ENCODE measurements at places on chromosomes 16 and 17.

GRCh38 chr16:19861133-19861532 is 23.5 kb downstream of the GPRC5B start:
- DNase-seq, result no peak

- no peak for DNase-seq
Measured at GRCh38 chr17:75816693-75817092, 27.5 kb downstream of the UNC13D start.

DNA sequence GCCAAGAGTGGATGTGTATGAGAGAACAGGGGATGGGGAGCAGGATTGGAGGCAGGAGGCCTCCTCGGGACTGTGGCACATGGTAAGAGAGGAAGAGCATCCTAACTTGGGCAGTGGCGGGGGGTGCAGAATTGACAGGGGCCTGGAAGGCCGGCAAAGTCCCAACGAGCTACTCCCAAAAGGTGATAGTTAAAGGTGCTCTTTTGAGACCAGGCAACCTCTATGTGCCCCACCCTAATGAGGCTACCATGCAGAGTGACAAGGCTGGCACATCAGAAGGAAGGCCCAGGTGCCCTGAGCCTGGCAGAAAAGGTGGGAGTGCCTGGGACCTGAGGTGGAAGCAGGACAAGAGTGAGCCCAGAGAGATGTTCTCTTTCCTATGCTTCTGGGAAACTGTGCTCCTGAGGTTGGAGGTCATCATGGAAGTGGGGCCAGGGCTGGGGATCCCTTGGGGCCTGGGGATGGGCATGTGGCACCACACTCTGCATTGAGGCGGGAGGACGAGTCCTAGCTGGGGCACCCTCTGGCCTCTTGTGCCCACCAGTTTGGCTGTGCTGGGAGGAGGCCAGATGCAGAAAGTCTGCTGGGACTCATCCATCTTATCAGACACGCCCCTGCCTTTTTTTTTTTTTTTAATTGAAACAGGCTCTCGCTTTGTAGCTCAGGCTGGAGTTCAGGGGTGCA is 5.9 kb downstream of the RAB11FIP4 start:
- no peak for DNase-seq

DNA sequence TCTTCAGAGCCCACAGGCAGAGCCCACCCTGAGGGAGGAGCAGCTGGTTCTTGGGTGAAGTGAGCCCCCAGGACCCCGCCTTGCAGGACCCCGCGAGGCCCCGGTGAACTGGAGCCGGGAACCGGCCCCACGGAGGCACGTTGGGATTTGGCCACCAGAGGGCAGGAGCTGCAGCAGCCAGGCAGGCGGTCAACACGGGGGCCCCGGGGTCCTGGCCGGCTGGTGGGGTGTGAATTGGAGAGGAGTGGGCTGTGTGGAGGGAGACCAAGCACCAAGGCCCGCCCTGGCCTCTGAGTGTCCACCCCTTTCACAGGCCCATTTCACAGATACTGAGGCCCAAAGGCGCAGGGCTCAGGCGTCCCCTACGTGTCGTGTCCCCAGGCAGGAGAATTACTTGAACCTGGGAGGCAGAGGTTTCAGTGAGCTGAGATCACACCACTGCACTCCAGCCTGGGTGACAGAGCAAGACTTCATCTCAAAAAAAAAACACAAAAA is 2.2 kb downstream of the DPEP1 start:
- DNase-seq, result peak; percentile 23

DNA sequence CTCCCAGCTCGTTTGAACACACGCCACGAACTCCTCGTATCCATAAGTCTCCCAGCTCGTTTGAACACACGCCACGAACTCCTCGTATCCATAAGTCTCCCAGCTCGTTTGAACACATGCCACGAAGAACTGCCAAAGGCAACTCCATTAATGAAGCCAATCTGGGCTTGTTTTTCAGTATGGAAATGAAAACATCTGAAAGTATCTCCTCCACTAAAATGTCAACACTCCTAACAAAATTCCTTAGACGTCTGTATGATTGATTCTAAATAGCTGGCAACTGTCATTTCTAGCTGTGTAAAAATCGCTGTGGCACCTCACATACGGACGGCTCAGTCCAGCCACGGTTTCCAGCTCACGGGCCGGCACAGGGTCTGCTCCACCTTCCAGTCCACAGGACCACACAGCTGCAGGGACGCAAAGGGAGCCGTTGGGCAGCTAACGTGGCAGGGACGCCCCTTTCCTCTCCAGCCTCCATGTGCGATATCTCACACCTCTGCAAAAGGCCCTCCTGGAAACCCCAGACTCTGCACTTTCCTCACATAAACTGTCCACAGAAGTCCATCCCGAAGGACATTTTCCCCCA is 67.1 kb upstream of the METRNL start:
- DNase-seq, result no peak

GRCh38 chr16:81885976-81886586 is 107.0 kb downstream of the PLCG2 start:
- peak; percentile 26 for DNase-seq

DNA sequence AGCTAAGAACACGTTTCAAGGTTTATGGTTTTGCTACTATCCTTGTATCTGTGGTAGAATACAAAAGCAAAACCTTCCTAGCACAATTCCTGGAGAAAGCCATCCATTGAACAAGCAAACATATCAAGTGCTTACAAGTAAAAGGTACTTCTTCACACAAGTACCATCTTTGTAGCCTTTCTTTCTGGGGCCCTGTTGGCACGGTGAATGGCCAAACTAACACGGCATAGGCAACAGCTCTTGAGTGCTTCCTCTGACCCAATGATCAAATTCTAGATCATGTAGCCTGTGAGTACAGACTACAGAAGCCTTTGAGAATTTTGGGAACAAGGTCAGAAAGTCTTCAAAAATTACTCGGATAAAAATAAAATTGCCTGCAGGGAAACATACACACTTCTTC is 57.9 kb downstream of the ANKFY1 start:
- DNase-seq, result no peak

DNA sequence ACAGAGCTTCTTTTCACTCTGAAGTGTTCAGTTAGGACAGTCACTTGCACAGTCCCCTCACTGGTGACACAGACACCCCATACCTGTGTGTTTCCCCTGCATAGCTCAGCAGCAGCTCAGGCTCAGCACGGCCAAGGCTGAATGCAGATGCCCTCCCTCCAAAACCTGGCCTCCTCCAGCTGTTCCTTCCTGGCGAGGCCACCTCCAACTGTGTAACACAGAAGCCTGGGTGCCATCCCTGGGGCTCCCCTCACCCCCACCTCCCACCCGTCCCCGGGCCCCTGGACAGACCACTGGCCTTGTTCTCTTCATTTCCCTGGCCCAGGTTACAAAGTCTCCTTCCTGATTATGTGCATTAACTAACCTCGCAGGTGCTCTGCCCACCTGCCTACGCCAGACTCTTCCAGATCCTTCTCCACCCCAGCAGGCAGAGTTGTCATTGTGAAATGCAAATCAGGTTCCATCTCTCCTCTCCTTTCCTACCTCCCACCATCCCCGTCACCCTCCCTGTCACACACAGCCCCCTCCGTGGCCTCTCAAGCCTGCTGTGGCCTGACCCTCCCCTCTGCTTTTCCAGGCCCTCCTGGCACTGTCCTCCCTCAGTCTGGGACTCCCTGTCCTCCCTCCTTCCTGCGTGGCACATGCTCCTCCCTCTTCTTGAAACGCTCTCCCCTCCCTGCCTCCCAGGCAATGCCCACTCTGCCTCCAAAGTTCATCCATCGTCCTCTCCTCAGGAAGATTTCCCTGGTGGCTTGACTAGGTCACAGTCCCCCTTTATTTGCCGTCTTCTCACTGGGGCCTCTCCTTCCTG is 26.4 kb downstream of the MLYCD start:
- no peak for DNase-seq

GRCh38 chr16:73095885-73096421 is 48.0 kb upstream of the ZFHX3 start:
- DNase-seq, result no peak

GRCh38 chr17:7831233-7831632 is 2.8 kb upstream of the KDM6B start:
- no peak for DNase-seq

DNA sequence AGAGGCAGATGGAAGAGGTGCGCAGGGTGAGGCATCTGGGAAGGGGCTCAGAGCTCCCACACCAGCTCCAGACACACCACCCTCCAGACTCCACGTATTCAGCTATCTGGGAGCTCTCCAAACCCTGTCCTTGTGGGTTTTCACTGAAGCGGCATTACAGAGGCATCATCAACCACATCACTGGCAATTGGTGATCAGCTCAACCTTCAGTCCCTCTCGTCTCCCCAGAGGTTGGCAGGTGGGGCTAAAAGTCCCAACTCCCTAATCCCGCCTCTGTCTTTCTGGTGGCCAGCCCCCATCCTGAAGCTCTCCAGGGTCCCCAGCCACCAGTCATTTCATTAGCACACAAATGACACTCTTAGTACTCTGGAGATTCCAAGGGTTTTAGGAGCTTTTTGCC is 123.9 kb downstream of the KCNJ12 start:
- DNase-seq, result no peak

DNA sequence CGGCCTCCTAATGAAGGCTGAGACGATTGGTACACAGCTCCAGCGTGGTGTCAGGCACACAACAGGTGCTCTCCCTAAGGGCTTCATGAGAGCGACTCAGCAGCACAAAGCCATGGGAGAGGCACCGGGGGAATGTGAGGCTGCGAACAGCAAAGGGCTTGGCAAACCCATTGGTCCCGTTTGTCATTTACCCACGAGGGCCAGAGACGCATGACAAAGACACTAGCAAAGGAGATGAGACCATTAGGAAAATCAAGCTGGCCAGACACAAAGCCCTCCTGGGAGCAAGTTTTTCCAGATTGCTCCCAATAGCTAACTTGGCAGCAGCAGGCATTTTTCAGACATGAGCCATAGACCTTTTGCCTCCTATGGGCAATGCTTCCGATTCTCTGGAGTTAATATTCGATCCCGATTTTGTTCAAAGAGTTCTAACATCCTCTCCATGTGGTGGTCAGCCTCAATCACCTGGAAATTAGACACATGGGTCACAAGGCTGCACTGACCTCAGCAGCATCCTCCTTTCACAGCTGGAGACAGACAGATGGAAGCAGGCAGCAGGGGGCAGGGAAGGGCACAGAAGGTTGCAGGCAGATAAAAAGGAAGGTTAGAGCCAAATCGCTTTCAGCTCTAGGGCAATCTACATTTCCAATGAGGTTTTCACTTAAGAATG is 38.2 kb downstream of the TK2 start:
- no peak for DNase-seq

DNA sequence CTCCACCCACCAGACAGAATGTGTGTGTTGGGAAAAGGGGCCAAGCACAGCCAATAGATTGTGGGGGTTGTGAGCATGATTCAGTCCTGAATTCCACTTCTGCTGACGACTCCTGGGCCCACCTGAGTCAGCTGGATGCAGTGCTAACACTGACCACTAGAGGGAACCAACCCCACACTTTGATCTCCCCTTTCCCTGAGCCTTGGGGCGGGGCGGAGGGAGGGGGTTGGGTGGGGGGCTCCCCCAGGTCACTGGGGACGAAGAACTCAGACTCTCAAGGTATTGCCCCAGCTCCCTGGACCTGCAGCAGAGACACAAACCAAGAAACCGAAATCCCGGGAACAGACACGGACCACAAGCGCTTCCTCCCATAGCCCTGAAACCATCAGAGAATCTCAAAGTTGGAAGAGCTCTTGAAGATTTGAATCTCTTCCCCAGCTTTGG is 621 bp upstream of the CSHL1 start:
- DNase-seq, result peak; percentile 53

DNA sequence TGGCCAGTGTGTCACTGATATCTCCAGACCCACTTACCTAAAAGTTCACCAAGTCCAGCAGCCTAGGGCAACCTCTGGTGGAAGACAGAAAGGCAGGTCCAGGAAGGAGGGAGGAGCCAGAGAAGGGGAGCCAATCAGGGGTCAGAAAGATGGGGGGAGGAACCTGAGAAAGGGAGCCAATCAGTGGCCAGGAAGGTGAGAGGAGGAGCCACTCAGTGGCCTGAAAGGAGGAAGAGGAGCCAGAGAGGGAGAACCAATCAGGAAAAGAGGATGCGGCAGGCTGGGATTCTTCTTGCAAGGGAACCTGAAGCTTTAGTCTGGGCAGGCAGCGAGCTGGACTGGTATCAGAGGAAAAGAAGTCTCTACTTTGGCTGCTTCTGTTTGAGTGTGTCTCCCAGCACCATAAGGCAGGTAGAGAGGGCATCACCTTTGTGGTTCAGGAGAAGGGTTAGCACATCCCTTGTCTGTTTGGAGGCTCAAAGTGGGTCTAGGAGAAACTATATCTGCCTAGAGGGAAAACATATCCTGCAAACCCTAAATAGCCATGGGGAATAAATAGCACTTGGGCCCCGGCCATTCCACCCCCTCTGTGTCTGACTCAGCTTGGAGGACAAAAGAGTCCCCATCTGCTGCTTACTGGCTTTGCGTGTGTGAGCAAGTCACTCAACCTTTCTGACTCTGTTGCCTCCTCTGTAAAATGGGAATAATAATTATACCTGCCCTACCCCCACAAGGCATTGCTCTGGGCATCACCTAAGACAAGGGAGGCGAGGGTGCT is 43.4 kb upstream of the CRHR1 start:
- peak; percentile 3 for DNase-seq

DNA sequence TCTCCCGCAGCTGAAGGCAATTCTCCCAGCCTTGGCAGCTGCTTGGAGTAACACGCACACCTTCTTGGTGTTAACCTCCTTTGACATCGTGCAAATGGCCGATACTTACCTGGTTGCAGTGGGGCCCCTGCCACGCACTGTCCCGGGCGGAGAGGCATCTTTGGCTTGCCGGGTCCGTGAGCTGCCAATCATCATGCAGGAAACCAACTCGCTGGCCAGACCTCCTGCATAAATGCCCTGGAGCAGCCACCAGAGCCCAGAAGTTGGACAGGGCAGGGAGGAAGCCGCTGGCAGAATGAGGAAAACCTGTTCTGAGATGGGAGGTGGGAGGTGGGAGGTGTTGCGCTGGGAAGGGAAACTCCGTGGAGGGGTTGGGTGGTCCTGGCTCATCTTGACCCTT is 41.7 kb upstream of the CREBBP start:
- no peak for DNase-seq

GRCh38 chr17:56030009-56030624 is 123.2 kb upstream of the ANKFN1 start:
- no peak for DNase-seq

- DNase-seq, result no peak
Measured at GRCh38 chr17:59512844-59513385, 52.5 kb upstream of the DHX40 start.

- no peak for DNase-seq
Measured at GRCh38 chr16:84663433-84664101, 15.3 kb downstream of the KLHL36 start.

- no peak for DNase-seq
Measured at GRCh38 chr16:58644765-58645487, 15.3 kb upstream of the CNOT1 start.

- DNase-seq, result no peak
Measured at GRCh38 chr17:51486091-51486490, 225.7 kb downstream of the UTP18 start.

GRCh38 chr17:77225265-77225664 is 84.5 kb downstream of the SEC14L1 start:
- no peak for DNase-seq

Data from immature natural killer cell (primary cell).